ENCODE measurements at places on chromosomes 6 and 20. TPM values are rescaled to one million over a fixed set of nuclear protein-coding genes. Genes with fewer than 3 reads are reported as not detected.

DNA sequence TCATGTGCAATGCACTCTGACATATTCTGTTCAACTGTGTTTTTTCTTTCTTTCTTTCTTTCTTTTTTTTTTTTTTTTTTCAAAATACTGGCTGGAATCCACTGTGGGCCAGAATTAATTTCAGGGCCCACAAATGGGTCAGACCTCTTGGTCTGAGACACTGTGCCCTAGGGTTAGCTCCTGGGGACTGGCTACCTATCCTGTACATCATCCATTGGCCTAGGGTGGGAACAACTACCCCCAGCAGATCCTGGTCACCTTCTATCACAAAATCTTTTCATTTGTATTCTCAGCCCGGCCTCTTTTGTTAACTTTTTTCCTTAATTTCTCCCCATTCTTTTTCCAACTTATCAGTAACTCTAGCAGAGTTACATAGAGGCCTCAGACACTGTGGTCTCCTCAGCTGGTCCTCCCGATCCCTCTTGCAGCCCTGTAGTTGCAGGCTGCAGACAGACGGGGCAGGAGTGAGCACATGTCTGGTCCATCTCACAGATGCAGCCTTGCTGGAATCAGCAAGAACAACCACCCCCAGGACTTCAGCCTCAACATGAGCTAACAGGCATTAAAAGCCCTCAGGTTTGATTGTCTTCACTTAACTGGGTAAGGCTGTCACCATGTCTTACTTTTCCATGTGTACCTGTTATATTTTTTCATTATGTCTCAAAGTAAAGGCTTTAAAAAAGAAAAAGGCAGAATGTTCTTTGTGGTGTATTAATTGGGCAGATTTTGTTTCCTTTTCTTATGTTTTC is 41.3 kb downstream of the TXLNB start:
- DNase-seq, result no peak

- DNase-seq, result no peak
Measured at GRCh38 chr20:44014807-44015732, 100.4 kb downstream of the TOX2 start.

DNA sequence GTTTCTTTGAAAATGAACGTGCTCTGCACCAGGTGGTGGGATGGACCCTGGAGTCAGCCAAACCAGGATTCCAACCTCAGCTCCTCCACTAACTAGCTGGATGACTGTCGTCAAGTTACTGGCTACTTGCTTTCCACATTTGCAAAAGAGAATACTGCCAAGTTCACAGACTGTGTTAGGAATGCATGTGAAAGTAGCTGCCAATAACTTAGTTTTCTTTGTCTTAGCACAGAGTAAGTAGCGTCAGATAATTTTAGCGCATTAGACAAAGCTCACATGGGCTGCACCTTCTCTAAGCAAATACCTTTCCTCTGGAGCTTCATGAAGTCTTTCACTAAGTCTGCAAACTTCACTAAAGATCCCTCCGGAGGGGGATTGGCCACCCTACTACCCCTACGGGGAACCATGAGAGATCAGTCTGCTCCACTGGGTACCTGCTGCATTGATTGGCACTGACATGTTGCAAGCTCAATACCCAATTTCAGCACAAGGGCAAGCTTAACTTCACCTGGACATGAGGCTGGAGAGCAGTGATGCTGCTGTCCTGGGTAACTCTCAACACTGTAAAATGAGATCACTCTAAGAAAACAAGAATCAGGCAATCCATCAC is 113.9 kb downstream of the MBOAT1 start:
- DNase-seq, result no peak

DNA sequence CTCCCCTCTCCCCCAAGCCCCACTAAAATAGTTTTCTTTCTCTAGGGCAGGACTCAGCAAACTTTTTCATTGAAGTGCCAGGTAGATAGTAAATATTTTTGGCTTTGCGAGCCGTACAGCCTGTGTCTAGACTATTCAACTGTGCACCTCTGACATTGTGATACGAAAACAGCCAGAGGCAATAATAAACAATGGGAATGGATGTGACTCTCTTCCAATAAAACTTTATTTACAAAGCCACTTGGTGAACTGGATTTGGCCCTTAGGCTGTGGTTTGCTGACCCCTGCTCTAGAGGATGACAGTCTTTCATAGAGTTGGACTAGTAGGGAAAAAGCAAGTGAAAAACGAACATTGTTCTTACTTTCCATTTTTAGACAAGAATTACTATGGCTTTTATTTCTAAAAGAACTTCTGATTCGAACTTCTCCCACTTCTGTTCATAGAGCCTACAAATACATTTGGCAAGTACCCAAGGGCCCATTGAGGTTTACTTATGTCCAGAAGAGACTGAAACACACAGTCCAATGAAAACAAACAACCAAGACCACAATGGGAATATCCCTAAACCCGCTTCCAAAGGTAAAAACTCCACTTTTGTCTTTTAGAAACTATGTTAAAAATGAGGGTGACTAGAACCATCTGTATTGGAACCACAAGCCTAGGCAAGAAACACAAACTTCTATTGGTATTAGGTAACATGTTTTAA is 46.4 kb upstream of the CDKAL1 start:
- DNase-seq, result no peak

DNA sequence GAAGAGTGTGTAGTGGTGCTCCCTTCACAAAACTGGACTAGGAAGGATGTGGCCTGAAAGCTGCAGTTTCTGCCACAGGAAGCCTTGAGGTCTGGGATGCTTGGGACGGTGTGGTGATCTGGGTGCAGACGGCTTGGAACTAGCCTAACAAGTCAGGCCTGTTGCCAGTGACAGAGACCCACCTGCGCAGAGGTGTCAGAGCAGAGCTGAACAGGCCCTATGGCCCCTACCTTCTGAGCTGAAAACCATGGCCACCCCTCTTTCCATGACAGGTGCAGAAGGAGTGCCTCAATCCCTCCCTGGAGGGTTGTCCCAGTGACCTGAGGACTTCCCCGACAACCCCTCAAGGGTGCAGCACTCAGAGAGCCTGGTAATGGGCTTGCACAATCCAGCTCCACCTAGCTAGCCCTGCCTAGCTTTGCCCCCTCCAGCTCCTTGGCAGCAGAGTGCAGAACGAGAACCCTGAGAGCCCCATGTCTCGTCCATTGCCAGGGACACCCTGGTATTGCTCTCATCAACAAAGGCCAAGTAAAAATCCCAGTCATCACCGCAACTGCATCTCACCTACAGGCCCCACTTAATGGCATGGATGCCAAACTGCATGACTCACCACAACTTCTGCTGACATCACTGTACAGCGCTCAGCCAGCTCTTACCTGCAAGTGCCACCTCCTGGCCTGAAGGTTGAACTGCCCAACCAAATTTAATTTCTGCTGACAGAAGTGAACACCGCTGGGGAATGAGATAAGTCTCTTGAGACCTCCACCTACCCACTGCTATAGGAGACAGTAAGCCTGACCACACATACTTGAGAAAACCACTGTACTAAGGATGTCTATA is 563.1 kb downstream of the TFAP2A start:
- no peak for DNase-seq

The RNF144B gene
- total RNA-seq, result 3.1 TPM

The COL11A2 gene
- 0.94 TPM for total RNA-seq

The SUMO4 gene
- 7.3 TPM for total RNA-seq
